Spinal cord (tissue), 10 donors: ENCODE measurements at places on chromosomes 2 and 18. TPM values are rescaled to one million over a fixed set of nuclear protein-coding genes. Genes with fewer than 3 reads are reported as not detected.

GRCh38 chr18:371609-371982 is 103.7 kb upstream of the THOC1 start:
- DNase-seq = no peak

GRCh38 chr2:134468776-134469175 is 214.9 kb downstream of the MGAT5 start:
- DNase-seq = no peak

- no peak for DNase-seq
Measured at GRCh38 chr2:146981921-146982320, 862.9 kb upstream of the ACVR2A start.

DNA sequence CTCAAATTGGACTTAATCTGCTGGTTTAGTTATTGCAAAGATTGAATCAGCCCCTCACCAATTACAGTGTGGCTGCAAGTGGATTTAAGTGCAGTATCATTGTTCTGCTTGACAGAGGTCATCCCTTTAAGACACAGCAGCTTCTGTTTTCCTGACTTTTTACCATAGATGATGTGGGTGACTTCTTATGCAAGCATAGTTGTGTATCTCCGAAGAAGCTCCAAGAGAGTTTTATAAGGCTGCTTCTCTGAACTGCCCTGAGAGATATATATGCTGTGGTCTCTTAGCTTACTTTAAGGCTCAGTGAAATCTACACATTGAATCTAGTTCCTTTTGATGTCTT is 3.5 kb downstream of the TRIB2 start:
- no peak for DNase-seq

GRCh38 chr2:230879271-230879882 is 14.6 kb downstream of the ITM2C start:
- DNase-seq = no peak

GRCh38 chr18:50738098-50738757 is 81.6 kb downstream of the MRO start:
- DNase-seq = no peak

DNA sequence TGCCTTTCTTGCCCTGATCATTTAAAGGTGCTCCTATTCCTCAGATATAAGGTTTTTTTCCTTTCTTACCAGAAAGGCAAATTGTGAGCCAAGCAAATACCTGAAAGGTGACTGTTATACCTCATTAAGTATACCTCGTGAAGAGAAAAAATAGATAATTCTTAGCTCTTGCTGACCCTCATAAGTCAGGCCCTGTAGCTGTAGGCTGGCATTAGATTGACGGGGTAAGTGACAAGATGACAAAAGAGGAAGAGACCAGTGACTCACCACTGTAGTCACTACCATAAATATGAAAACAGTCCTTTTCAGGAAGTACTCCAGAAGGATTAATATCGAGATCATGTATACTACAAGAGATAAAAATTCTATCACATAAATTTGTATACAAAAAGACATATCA is 104.6 kb downstream of the PTPN4 start:
- DNase-seq = no peak

Gene PCARE
- not detected for polyA plus RNA-seq

Gene AQP4
- 382 TPM for polyA plus RNA-seq

Gene FBXO41
- polyA plus RNA-seq = 47.4 TPM
